ENCODE measurements at places on chromosomes 1 and 21.
A peak's percentile ranks its signal among the peaks of the same experiment; 100 is the strongest.

DNA sequence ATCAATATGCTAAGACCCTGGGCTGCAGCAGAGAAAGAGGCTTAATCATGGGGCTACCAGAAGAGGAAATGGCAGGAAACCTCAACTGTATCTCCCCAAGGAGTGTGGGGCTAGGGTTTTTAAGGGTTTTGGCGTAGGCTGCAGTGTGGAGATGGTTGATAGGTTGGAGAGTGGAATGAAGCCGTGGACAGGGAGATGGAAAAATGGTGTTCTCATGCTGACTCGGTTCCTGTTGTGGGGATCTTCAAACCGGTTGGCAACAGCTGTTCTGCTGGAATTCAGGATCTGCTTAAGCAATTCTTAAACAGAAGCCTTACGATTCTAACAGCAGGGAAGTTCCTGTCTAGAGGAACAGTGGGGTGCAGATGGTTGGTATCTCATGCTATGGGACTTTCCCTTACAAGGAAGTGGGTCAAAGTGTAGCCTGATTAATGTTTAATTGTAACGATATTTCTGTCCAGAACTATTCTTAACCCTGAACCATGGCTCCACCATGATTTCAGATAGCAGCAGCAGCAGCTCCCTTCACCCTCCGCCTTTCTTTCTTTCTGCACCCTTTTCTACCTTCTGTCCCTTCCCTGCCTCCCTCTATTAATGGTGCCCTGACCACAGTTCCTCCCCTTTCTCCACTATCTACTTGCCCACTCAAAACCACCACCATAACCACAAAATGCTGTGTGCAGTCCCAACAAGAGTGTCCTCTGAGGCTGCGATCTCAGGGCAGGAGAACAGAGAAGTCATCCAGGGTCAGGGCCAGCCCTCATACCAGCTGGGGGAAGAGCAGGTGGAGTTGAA lies 30.8 kb downstream of the RSPH1 start:
- DNase-seq: no peak

- no peak for DNase-seq
Measured at GRCh38 chr1:228650141-228650540, 85.1 kb upstream of the RHOU start.

DNA sequence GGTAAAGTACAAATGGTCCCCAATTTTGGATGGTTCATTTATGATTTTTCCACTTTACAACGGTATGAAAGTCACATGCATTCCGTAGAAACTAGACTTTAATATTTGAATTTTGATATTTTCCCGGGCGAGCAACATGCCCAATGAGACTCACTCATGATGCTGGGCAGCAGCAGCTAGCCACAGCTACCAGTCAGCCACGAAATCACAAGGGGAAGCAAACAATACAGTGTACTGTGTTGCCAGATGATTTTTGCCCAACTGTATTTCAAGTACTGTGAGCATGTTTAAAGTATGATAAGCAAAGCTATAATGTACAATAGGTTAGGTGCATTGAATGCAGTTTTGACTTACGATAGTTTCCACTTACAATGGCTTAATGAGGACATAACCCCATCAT lies 266.8 kb downstream of the VAV3 start:
- no peak for DNase-seq

GRCh38 chr1:231312432-231312788 lies 25.2 kb downstream of the EXOC8 start:
- DNase-seq: no peak

GRCh38 chr1:177488722-177489121 lies 318.0 kb downstream of the BRINP2 start:
- no peak for DNase-seq

GRCh38 chr21:46412521-46413364 lies 45.9 kb upstream of the DIP2A start:
- DNase-seq: no peak

GRCh38 chr1:197521118-197521739 lies 253.2 kb downstream of the CRB1 start:
- DNase-seq: peak; percentile 55

DNA sequence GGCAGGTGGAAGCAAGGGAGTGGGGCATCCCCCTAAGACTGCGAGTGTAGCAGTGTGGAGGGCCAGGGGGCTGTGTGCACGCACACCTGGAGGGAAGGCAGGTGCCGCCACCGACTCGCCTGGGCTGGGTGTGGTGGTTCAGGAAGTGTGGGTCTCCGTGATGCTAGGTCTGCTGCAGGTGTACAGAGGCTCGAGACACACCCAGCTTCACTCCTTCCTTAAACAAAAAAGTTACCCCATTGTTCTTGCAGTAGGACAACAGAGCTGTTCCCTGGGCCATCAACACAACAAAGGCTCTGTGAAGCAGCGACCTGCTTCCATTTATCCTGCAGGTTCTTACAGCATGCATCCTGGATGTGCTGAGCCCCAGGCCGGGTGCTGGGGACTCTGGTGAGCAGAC lies 100.4 kb upstream of the TMEM51 start:
- no peak for DNase-seq

DNA sequence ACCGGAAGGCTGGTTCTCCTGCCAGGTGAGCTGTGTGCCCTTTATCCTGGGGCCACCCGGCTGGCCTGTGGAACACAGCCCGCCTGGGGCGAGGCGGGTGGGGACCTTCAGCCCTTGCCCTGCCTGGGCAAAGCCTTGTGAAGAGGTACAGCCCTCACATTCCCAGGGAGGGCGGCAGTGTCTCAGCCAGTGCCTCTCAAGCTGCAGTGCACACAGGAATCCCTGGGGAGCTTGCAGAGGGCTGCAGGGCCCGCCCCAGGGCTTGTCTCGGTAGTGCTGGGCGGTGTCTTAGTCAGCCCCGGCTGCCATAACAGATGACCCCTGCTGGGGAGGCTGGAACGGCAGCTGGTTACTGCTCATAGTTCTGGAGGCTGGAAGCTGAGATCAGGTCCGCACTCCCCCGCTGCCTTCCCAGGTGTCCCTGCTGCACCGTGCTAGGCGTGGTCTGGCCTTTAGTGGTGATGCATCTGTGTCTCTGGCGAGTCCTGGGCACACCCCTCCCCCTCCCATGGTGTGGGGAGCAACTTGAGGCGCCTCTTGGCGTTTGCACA lies 12.6 kb downstream of the DFFB start:
- no peak for DNase-seq

- no peak for DNase-seq
Measured at GRCh38 chr1:203091761-203092330, 6.0 kb upstream of the MYOG start.

GRCh38 chr1:42914092-42914627 lies 44.5 kb downstream of the SLC2A1 start:
- DNase-seq: no peak

GRCh38 chr21:14740692-14741091 lies 194.6 kb upstream of the SAMSN1 start:
- no peak for DNase-seq

DNA sequence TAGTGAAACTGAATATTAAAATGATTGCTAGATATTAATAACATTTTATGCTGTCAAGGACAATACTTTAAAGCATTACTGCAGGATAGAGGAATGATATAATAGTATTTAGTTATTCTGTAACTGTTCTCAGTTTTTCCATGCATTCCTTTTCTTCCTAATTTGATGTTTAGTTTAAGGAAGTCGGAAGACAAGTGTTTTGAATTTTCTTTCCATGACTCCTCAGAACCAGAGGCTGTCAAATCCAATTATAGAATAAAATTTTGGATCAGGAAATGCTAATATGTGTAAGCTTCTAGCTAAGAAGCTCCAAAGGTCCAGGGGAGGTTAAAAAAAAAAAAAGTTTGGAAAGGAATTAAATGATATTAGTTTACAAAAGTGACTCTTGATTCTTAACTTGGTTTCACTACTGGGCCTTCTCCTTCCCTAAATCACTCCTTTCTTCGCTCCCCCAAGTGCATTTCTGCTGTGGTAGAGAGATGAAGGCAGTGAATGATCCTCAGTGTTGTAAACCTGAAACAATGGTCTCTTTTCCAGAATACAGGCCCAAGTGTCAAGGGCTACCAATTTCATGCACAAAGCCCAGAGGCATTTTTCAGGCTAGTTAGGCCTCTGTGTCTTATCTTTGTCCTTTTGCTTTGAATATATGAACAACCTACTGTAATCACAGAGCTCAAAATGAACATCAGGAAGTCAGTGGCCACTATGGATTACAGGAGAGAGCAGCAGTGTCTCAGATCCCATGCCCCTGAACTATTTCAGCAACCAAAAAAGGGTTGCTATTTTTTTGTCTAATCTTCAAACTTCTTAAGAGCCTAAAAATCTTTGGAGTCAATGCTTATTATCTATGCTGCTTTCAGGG lies 6.2 kb downstream of the ADSS2 start:
- DNase-seq: peak; percentile 56

GRCh38 chr21:44858291-44858690 lies 15.2 kb downstream of the PTTG1IP start:
- no peak for DNase-seq

DNA sequence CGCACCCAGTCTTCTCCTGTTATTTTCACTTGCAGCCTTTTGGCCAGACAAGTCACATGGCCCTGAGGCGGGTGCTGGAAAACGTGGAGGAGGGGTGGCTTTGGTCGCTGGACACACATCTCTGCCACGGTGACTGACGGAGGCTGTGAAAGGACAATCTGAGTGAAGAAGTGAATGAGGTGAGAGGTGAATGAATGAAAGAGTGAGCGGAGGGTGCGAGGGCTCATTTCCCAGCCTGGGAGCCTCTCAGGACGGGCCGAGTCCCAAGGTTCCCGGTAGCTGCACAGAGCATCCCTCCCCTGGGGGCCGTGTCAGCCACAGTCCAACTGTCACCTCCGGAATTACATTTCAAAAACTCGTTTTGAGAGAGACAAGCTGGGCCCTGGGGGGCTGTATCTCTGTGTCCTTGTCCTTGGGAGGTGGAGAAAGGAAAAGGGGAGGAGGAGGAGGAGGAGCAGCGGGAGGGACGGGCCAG lies 89.6 kb downstream of the UBIAD1 start:
- no peak for DNase-seq

DNA sequence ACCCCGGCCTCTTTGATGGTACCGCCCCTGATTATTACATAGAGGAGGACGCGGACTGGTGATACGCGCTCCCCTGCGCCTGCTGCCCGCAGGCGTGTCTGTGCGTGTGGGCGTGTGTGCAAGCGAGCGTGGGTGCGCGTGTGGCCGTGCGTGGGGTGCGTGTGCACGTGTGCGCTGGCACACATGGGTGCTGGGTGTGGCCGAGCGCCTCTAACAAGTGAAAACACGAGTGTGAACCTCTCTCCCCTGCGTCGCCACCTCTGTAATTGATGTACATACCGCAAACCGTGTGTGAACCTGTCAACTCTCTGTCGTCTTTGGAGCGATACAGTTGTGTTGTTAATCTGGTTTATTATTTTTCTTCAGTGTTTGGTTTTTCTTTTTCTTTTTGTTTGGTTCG lies 87.8 kb upstream of the TMEM51 start:
- DNase-seq: no peak

DNA sequence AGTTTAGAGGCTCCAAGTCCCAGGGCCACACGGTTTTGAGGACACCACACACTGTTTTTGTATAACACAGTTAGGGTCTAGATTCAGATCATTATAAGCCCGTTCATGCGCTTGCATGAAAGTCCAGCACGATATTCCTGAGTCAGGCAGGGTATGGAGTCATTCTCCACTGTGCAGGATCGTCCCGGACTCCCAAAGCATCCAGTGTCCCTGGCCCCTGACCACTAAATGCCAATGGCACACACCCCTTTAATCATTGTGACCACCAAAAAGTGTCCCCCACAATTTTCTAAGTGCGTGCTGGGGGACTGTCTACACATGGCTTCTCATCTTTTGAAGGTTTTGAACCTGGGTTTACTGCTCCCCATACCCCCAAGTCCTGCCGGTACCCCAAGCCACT lies 27.1 kb upstream of the PTPRF start:
- no peak for DNase-seq

- no peak for DNase-seq
Measured at GRCh38 chr21:31795992-31796391, 64.1 kb upstream of the SCAF4 start.

- no peak for DNase-seq
Measured at GRCh38 chr1:243927381-243927780, 77.3 kb upstream of the AKT3 start.

- DNase-seq: no peak
Measured at GRCh38 chr1:1216770-1217620, 3.0 kb upstream of the TNFRSF4 start.

- no peak for DNase-seq
Measured at GRCh38 chr1:171793636-171794035, 12.2 kb downstream of the METTL13 start.

- peak; percentile 100 for DNase-seq
Measured at GRCh38 chr1:53145942-53146708, 3.7 kb upstream of the SLC1A7 start.

- no peak for DNase-seq
Measured at GRCh38 chr1:46768445-46768844, 30.4 kb upstream of the CYP4B1 start.

Data from fibroblast of skin of right biceps (primary cell).